Activated T-helper 2 cell treated with anti-CD3 and anti-CD28 coated beads, Interferon-gamma antibody, Interleukin-2, Interleukin-4, amounts not matched to agents 10 μg/mL and 5 μg/mL and 100 μg/mL, durations not matched to agents 14 hours and 24 hours and 36 hours (primary cell): ENCODE measurements at places on chromosomes 2 and 18.

- H3K27me3 ChIP-seq, result no peaks in the 10 kb centered on the region
- H3K27ac ChIP-seq, result no peak overlapping the region
- no peaks in the 10 kb centered on the region for H3K36me3 ChIP-seq
- no peak for DNase-seq
Observed at GRCh38 chr18:25075331-25075730, 276.6 kb downstream of the ZNF521 start.

DNA sequence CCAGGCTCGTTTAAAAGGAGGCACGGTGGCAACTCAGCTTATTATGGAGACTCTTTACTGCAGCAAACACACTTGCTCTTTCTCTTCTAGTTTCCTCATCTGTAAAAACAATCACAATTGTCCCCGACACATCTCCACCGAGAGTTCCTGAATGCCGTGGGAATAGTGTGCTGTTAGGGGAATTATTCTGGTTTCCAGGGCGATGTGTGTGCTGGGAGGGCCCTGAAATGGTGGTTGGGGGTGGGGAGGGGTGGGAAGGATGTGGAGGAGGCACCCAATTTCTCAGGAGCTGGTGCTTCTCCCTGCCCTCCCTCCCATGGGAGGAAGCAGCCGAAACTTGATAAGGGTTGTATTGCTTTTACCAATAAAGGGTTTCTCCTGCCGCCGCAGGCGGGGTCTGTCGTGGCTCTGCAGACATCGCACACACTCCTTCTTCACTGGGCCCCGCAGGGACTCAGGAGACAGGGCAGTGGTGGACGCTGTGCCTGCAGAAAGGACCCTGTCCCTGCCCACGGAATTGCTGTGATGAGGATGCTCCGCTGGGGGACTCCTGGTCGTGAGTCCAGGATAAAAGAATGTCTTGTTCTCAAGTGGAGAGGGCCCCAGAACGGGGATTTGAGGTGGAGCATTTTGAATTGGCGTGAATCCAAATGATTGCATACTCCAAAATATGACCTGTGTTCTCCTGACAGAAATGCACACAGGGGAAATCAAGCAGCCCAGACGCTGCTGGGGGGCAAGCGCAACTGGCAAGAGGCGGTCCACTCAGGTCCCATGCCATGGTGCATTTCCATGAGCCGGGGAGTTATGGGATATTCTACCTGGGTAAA is 119.2 kb downstream of the ACKR3 start:
- H3K36me3 ChIP-seq, result no peaks in the 10 kb centered on the region
- no peak overlapping the region for H3K27ac ChIP-seq
- H3K4me1 ChIP-seq, result no peaks in the 10 kb centered on the region
- H3K27me3 ChIP-seq, result peaks cover 1% of the 10 kb centered on the region

DNA sequence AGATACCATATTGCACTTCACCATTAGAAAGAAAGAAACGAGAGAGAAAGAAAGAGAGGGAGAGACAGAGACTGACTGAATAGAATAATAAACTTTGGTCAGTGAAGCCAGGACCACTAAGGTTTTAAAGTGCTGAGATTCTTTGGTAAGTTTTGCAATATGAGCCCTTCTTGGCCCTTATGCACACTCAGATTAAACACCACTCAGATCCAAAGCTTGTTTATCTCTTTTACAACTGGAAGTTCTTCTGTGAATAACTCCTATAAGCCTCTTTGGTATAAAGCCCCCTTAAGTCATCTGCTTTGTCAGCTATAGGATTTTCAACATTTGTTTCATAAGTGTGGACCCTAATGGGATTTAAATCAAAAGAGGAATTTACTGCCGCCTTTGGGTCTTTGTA is 40.8 kb downstream of the PID1 start:
- H3K36me3 ChIP-seq, result no peaks in the 10 kb centered on the region
- no peak overlapping the region for H3K27ac ChIP-seq
- DNase-seq, result no peak
- H3K4me1 ChIP-seq, result no peaks in the 10 kb centered on the region
- no peaks in the 10 kb centered on the region for H3K27me3 ChIP-seq

DNA sequence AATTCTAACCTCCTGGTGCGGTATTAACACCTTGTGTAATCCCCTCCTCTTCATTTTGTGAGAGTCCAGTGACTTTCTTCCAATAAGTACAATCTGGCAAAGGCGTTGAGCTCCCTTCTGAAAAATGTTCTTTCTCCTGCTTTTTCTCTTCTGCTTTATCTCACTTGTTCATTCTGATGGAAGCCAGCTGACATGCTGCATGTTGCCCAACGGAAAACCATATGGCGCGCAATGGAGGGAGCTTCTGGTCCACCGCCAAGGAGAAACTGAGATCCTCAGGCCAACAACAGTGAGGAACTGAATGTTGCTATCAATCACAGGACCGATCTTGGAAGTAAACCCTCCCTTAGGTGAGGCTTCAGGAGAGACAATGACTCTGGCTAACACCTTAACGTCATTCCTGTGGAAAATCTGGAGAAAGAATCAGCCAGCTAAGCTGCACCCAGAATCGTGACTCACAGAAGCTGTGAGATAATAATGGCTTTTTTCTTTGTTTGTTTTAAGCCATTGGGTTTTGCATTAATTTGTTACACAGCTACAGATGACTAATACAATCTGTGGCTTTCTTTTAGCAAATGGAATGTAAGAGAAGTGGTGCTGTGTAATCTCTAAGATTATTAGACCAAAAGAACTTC is 1323.9 kb upstream of the DDX18 start:
- H3K4me3 ChIP-seq, result no peak overlapping the region
- DNase-seq, result no peak
- H3K36me3 ChIP-seq, result no peaks in the 10 kb centered on the region
- H3K27me3 ChIP-seq, result no peaks in the 10 kb centered on the region
- no peaks in the 10 kb centered on the region for H3K4me1 ChIP-seq
- no peak overlapping the region for H3K27ac ChIP-seq

DNA sequence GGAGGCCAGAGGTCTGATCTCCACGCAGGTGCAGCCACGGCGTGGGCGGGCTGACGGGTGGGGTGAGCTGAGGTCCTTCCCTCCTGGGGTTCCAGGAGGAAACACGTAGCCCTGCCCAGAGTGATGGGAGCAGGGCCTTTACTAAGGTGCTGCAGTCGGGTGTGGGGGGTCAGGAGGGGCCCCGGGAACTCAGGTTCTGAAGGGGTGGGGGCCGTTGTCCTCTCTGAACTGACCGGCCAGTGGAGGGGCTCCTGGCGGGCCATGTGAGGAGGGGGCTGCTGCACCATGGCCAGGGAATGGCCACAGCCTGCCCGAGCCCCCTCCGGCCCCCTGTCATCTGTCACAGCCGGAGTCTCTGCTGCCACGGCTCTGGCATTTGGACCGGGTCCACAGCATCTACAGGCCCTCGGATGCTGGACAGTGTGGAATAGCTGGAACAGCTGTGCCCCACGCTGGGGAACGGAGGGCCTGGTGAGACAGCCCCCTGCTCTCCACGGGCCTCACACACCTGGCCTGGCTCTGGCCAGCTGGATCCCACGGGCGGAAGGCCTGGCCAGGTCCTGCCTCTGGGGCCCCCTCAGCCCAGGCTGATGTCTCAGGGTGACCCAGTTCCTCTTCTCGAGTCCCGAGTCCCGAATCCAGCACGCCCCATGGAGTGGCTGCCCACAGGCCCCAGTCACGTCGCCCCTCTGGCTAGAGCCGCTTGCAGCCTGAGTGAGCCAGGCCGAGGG is 145.6 kb upstream of the GPC1 start:
- H3K4me3 ChIP-seq, result no peak overlapping the region
- no peaks in the 10 kb centered on the region for H3K4me1 ChIP-seq
- no peak overlapping the region for H3K27ac ChIP-seq
- DNase-seq, result no peak
- no peaks in the 10 kb centered on the region for H3K27me3 ChIP-seq

GRCh38 chr18:54532222-54532621 is 58.8 kb upstream of the DYNAP start:
- no peak overlapping the region for H3K4me3 ChIP-seq
- no peak overlapping the region for H3K27ac ChIP-seq
- no peaks in the 10 kb centered on the region for H3K36me3 ChIP-seq
- H3K4me1 ChIP-seq, result no peaks in the 10 kb centered on the region

- H3K4me3 ChIP-seq, result no peak overlapping the region
- no peak overlapping the region for H3K27ac ChIP-seq
- no peaks in the 10 kb centered on the region for H3K36me3 ChIP-seq
- H3K4me1 ChIP-seq, result no peaks in the 10 kb centered on the region
Observed at GRCh38 chr2:221563270-221563985, 8.7 kb downstream of the EPHA4 start.

GRCh38 chr2:162234620-162235462 is 8.4 kb downstream of the FAP start:
- peaks cover 22% of the 10 kb centered on the region for H3K27me3 ChIP-seq
- no peaks in the 10 kb centered on the region for H3K4me1 ChIP-seq
- DNase-seq, result no peak

GRCh38 chr2:159349674-159350299 is 63.3 kb upstream of the WDSUB1 start:
- H3K4me3 ChIP-seq, result no peak overlapping the region
- H3K27ac ChIP-seq, result no peak overlapping the region
- H3K36me3 ChIP-seq, result no peaks in the 10 kb centered on the region
- no peaks in the 10 kb centered on the region for H3K27me3 ChIP-seq
- DNase-seq, result no peak

DNA sequence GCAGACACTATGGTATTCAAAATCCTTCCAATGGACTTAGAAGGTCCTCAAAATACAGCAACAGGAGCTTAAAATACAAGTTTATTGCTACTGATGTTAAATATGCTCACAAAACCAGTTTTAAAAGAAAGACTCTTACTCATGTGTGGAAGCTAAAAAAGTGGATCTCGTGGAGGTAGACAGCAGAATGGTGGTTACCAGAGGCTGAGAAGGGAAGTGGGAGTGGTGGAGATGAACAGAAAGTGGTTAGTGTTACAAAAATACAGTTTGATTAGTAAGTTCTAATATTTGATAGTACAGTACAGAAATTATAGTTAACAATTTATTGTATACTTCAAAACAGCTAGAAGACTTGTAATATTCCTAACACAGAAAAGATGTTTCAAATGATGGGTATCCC is 12.1 kb downstream of the ADAM17 start:
- no peaks in the 10 kb centered on the region for H3K27me3 ChIP-seq
- no peak overlapping the region for H3K27ac ChIP-seq
- H3K4me3 ChIP-seq, result no peak overlapping the region
- peaks cover 22% of the 10 kb centered on the region for H3K36me3 ChIP-seq
- no peak for DNase-seq

DNA sequence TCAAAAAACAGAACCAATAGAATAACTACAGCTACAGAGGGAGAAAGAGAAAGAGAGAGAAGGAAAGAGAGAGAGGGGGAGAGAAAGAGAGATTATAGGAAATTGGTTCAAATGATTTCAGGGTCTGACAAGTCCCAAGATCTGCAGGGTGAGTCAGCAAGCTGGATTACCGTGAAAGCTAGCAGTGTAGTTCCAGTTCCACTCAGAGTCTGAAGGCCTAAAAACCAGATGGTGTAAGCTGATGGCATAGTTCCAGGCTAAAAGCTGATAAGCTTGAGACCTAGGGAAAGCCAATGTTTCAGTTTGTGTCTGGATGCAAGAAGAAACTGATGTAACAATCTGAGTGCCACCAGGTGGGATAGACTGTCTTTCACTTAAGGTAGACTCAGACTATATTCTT is 397.7 kb downstream of the TRIB2 start:
- H3K4me1 ChIP-seq, result no peaks in the 10 kb centered on the region
- no peak for DNase-seq
- no peaks in the 10 kb centered on the region for H3K27me3 ChIP-seq
- H3K4me3 ChIP-seq, result no peak overlapping the region

DNA sequence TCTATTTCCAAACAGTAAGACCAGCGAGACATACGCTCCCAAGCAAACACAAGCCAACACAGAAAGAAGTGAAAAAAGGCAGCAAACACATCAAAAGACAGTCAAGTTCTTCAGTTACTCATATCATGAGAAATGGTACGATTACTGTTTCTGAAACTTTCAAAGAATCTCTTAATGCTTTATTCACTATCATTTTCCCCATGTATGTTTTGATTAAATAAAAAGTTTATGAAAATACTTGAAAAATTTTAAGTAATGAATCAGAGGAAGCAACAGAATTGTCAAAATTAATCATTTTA is 114.9 kb downstream of the HDAC4 start:
- H3K36me3 ChIP-seq, result peaks cover 14% of the 10 kb centered on the region
- no peak for DNase-seq
- H3K27ac ChIP-seq, result peak overlapping the region; percentile 75
- peak overlapping the region; percentile 44 for H3K4me3 ChIP-seq

DNA sequence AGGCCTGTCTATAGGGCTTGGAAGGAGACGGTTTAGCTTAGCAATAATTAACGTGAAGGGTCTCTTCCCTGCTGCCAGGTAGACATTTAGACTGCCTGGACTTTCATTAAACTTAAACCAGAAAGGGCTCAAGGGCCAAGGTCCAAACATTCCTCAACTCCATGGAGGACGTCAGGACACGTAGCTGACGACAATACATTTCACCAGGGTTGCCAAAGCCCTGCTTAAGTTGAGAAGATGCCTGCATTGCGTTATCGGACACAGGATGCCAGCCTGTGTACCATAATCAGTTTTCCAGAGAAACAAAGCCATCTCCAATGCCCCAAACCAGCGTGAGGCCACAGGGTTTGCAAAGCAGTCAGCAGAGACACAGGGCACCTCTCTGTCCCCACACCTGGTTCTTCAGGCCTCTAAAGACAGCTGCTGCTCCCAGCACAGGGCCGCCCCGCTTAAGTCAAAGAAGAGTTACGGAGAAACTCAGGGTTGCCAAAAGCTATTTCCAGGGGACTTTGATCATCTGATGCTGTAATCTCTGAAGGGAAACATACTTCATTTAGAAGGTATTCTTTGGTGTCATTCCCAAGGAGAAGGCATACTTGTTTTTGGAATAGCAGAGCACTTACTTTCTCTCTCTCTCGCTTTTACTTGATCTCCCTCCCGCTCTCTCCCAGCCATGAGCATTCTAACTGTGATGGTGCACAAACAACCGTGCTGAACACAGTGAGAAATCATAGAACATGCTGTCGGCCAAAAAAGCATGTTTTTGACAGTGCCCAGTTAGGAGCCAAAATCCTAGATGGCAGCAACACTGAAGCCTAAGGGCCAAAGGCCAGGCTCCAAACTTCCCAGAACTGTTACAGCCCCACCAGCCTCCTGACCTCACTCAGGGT is 46.0 kb downstream of the TTC32 start:
- H3K4me3 ChIP-seq, result no peak overlapping the region
- no peaks in the 10 kb centered on the region for H3K4me1 ChIP-seq
- H3K36me3 ChIP-seq, result no peaks in the 10 kb centered on the region
- peaks cover 13% of the 10 kb centered on the region for H3K27me3 ChIP-seq

DNA sequence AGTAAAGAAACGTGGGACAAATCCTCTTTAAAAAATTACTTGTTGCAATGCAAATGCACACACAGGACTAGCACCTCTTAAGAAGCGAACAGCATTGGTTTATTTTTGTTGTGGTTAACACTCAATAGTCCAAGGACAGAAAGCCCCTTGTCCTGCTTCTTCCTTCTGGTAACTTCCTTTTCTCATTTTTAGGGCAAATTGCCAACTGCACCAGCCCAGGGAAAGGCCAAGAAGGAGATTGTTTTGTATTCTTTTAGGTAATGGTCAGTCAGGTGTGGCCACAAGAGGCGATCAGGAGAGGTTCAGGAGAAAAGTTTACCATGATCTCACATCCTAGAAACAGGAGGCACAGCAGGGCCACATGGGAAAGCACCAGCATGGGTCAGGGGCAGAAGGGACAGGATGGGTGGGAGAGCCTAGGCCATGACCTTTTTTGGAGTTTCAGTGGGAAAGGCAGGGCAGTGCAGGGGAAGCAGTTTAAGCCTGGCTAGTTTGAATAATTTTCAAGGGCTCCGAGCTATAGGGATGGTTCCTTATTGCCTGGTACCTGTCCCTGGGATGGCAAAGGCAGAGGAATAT is 73.0 kb downstream of the CHRNA1 start:
- peaks cover 10% of the 10 kb centered on the region for H3K4me1 ChIP-seq
- peaks cover 21% of the 10 kb centered on the region for H3K27me3 ChIP-seq
- H3K36me3 ChIP-seq, result no peaks in the 10 kb centered on the region
- no peak overlapping the region for H3K27ac ChIP-seq
- no peak overlapping the region for H3K4me3 ChIP-seq
- no peak for DNase-seq
